ENCODE measurements at places on chromosomes 1 and 21.

DNA sequence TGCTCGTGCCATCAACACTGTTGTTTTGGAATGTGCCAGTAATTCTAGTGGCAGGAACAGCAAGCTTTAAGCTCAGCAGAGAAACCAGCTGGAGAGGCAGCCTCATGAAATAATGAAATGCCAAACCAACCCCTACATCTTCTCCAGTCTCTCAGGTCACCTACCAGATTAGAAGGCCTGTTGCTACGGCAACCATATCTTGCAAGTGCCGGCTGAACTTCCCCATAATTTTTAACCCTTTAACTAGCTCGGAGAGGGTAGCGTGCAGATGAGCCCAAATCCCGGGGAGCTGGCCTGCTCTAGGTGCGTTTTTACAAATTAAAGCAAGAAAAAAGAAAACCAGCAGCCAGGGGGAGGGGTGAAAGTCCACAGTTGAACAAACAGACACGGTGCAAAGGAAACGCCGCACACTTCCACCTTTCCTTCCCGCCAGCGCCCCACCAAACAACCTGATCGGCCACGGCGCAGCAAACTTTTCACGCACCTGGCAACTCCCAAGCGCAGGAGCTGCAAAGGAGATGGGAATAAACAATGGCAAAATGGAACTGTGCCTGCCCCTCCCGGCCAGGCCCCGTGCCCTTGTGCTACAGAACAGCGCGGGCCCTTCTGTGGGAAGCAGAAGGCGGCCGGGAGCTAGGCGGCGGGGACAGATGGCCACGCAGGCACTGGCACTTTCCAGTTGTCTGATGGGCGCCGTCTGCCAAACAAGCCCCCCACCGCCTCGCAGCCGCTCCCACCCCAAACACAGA is 50.1 kb downstream of the SSBP3 start:
- DNase-seq = no peak

DNA sequence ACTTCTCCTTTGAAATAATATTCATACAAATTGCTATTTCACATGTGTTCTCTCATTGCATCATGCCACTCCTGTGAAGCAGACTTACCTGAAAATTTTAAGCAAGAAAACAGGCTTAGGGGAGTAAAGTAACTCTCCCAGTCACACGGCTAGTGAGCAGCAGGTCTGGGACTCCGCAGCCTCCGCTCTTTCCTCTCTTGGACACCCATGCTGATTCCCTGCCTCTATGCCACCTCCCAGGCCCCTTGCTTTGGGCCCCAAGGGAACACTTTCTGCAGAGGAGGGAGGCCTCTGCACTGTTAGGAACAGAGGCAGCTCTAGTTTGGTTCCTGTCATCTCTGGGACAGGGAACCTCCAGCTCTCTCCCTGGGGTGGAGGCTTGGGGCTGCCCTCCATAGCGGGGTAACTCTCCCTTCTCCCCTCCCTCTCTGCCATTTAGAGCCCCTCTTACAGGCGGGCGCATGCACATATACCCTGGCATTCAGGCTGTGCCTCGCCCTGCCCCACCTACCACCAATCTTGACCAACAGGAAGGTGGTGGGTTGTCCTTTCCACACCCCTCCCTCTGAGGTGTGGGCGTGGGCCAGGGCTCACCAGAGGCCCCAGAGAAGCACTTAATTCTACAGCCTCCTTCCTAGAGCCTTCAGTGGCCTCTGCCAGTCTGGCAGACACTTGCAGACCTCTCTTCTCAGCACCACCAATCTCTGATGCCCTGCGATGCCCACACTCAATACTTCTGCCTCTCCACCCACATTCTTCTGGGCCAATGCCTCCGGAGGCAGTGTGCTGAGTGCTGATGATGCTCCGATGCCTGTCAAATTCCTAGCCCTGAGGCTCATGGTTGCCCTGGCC is at the start of gene RXFP4:
Gene RXFP4 (plus strand): TSS at position 646 of the 852 bp plus-strand sequence. CDS start 72 bp downstream, at position 718.
- DNase-seq = no peak

GRCh38 chr1:21340230-21340945 is 50.1 kb upstream of the ECE1 start:
- DNase-seq = no peak

DNA sequence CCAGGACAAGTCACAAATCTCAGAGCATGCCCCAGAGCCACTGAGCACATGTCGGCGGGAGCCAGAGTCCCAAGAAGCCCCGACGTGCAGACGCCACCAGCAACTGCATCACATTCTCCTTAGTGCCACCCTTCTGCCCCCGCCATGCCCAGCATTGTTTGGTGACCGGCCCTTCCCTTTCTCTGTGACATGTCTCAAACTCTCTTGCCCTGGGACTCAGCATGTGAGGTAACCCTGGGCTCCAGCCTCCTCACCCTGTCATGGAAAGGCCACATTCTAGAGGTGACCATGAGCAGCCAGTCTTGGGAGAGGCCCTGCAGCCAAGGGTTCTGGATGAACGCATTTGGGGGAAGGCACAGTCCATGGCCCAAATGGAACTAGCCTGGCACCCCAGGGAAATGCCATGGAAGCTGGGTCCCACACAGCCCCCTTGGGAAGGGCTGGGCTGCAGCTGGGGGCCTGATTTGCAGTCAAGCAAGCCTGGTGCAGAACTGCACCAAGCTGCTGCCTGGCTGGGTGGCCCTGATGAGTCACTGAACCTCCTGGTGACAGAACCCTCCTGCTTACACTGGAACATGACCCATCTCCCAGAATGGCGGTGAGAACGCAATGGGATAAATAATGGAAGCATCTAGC is 94.4 kb downstream of the ITPKB start:
- DNase-seq = no peak

- DNase-seq = peak; percentile 59
Observed at GRCh38 chr1:21552715-21553114, 43.5 kb downstream of the ALPL start.

DNA sequence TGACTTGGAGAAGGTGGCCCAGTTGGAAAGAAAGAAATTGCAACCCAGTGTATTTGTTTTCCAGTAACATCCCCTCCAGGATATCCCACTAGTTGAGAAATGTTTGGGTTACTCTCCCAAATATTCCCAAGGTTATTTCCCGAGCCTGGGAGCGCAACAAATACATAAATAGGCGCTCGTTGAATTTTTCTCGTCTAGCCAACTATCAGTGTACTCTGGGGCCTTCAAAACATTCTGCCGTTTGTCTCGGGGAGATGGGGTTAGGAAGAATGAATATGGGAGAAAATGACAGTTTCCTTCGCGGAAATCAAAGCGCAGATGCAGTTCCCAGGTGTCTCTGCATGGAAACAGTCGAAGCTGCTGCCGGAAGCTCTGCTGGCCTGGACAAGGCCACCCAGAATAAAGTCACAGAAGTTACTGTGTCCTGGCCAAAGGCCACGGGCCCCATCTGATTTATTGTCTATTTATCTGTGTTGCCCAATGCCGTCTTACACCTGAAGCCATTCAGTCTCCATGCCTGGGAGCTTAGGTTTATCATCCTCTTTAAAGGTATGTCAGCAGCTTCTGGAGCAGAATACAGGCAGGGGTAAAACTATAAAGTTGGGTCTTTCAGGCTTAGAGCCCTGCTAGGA is 1.0 kb downstream of the C1orf115 start:
- no peak for DNase-seq

GRCh38 chr1:59738152-59738551 is 76.6 kb upstream of the HOOK1 start:
- DNase-seq = no peak

DNA sequence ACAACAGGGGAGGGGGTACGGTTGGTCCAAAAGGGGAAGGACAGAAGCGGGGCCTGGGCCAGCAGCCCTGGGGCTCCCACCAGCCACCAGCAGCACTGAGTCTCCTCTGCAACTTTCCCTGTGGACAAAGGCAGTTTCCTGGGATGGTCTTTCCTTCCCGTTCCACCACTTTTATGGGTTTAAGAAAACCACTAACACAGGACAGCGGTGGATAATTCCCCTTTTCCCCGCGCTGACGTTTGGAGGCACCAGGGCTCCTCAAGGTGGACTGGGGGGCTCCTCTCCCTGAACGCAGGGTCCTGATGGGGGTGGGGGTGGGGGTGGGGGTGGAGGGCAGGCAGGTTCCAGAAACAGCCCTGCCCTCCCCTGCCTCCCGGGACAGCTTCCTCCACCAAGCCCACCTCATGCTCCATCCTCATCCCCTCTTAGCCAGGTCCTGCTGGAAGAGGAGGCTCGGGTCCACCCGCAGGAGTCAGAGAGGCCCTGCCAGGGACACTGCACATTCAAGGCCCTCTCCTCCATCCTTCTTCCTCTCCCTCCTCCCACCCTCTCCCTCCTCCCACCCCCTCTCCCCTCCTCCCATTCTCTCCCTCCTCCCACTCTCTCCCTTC is 4.8 kb upstream of the COL6A1 start:
- DNase-seq = no peak

Data from foreskin melanocyte (primary cell).